ENCODE measurements at places on chromosomes 11 and 22. TPM values are rescaled to one million over a fixed set of nuclear protein-coding genes. Genes with fewer than 3 reads are reported as not detected.

DNA sequence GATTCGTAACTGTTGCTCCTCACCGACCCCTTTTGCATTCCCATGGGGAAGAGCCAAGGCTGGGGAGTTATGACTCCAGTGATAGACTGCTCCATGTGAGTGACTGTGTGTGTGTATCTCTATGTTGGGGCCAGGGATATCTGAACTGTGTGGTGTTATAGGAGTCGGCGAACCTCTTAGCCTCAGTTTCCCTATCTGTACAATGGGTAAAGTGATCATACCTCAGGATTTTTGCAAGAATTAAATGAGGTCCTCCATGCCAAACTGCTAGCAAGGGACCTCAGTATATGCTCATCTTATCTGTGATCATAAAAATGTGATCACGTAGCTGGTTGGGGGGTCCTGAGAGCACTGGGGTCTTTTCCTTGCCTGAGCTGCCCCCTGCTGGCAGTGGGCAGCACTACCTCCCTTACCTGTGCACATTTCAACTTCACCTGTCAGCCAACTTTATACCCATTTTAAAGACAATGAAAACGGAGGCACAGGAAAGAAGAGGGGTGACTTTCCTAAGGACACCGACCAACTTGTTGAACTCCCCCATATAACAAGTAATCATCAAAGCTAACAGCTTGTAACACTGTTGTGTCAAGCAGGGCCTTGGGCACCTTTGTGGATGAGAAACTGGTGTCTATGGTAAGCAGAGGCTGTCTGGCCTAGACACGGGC lies 1.4 kb upstream of the DPP3 start:
- peaks cover 9% of the 10 kb centered on the region for H3K4me1 ChIP-seq
- H3K36me3 ChIP-seq, result no peaks in the 10 kb centered on the region
- DNase-seq, result no peak
- H3K27ac ChIP-seq, result peak overlapping the region; percentile 88

GRCh38 chr11:43419460-43419859 lies 60.7 kb downstream of the TTC17 start:
- no peak overlapping the region for H3K27ac ChIP-seq
- H3K36me3 ChIP-seq, result peaks cover 5% of the 10 kb centered on the region
- no peaks in the 10 kb centered on the region for H3K27me3 ChIP-seq
- DNase-seq, result no peak
- no peak overlapping the region for H3K4me3 ChIP-seq
- H3K4me1 ChIP-seq, result no peaks in the 10 kb centered on the region

- no peaks in the 10 kb centered on the region for H3K36me3 ChIP-seq
- peaks cover 37% of the 10 kb centered on the region for H3K4me1 ChIP-seq
- no peak for DNase-seq
These were observed 58.4 kb downstream of the GALNT18 start for GRCh38 chr11:11563200-11563975.

NAALADL1 gene
- total RNA-seq, result 1.6 TPM

KIRREL3 gene
- total RNA-seq, result 25.3 TPM

SLC22A24 gene
- total RNA-seq, result not detected
